ENCODE measurements at places on chromosomes 3 and 15.

DNA sequence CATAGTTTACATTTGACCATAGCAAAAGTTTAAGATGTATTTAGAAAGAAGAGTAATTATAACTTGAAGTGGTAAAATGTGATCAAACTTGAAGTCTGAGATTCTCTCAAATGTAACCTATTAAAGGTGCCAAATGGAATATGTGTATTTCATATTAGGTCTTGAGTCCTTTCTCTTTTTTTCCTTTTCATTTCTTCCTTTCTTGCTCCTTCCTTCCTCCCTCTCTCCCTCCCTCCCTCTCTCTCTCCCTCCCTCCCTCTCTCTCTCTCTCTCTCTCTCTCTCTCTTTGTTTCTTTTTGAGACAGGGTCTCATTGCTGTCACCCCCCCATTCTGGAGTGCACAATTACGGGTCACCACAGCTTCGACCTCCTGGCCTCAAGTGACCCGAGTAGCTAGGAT is 47.7 kb downstream of the MAP2K5 start:
- DNase-seq: no peak

- DNase-seq: no peak
Measured at GRCh38 chr3:59280113-59280512, 230.3 kb upstream of the CFAP20DC start.

DNA sequence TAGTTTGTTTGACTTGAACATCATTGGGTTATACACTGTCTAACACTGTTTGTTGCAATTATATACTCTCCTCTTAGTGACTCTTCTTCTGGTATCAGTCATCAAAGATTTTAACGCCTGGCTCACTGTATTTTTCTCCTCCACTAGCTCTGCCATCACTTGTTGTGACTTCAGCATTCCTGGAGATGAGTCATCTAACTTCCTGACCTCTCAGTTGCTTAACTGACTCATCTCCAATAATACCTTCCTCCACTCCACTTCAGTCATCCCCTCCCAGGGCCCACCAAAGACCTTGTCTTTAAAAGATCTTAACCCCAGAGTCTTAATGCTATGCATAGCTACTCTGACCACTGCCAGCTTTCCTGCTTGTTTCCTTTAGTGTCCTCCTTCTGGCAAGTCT is 28.6 kb upstream of the CLSTN2 start:
- peak; percentile 8 for DNase-seq

DNA sequence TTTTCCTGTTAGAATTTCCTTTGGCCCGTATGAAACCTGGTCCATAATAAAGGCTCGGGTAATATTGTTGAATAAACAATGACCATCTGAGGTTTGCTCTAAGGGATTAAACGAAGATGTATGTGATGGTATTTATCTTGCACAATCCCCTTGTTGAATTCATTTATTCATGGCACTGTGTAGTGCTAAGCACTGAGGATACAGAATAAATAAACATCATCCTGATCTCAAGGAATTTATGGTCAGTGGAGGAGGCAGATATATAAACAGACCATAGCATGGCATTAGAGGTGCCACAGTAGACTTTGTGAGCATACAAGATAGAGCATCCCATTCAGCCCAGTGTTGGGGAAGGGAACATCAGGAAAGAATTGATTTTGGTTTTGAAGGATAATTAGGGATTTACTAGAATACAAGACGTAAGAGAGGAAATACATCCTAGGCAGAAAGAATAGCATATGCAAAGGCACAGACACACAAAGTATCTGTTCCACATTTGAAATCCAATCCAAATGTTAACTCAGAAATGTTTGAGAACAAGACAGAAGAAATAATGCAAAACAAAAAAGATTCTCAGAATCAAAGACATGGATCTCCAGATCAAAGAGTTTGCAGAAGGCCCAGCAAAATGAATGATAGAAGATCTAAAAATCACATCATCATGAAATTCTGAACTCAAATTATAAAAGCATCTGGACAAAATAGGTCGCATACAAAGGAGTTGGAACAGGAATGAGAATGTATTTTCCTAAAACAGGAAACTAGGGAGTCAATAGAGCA is 5.4 kb upstream of the IGF2BP2 start:
- no peak for DNase-seq

GRCh38 chr3:187533797-187534196 is 136.4 kb downstream of the SST start:
- DNase-seq: no peak

- DNase-seq: peak; percentile 69
Measured at GRCh38 chr3:36911990-36912804, 32.7 kb downstream of the TRANK1 start.

GRCh38 chr3:181915551-181915950 is 203.8 kb downstream of the SOX2 start:
- DNase-seq: no peak

DNA sequence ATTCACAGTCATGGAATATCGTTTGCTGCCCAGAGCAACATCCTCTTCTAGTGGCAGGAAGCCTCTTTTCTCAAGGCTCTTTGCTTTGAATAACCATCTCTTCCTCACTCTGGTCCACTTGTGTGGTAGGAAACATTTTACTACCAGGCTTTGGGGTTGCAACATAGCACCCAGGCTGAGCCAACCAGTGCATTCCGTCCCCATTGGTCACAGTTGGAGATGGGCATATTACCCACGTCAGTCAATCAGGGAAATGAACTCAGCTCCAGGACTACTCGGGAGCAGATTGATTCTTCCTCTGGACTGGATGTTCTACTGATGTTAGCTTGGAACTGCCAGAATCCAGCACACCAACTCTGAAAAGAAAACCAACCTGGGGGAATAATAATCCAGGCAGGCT is 4.2 kb upstream of the PEX5L start:
- DNase-seq: no peak

DNA sequence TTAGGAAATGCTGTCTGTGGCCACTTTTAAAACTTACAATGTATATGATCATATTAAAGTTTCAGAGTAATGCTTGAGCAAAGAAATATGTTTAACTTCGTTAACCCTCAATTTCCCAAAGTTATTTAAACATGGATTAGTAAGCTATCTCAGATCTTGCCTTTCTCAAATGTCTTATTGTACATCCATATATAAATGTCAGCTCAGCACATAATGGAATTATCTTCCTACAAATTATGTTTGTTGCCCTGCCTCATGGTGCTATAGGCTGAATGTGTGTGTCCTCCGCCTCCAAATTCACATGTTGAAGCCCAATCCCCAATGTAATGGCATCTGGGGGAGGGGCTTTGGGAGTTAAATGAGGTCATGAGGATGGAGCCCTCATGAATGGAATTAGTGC is 200.3 kb downstream of the MINAR1 start:
- no peak for DNase-seq

DNA sequence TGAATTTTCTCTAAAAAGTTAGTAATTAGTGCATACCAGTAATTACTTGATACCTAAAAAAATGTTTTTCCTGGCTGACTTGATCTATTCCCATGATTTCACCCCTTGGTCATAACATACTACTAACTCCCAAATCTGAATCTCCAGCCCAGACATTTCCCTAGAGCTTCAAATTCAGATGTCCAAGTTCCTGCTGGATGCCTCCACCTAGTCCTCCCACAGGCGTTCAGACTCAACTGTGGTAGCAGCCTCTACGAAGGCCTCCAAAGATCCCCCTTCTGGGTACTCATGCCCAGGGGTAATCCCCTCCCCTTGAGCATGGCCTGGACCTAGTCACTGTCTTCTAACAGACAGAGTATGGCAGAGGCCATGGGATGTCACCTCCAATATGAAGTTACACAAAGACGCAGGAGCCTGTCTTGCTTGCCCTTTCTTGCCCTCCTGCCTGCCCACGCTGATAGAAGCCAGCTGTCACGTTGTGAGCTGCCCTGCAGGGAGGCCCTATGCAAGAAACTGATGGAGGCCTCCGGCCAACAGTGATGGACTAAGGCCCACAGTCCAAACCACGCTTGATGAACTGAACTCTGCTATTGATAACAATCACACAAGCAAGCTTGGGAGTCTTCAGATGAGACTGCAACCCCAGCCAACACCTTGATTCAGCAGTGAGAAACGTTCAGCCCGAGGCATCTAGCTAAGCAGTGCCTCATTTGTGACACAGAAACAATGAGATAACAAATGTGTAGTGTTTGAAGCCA is 8.6 kb upstream of the FBN1 start:
- no peak for DNase-seq

GRCh38 chr3:141083226-141083625 is 32.1 kb downstream of the SPSB4 start:
- no peak for DNase-seq

Data from foreskin fibroblast (primary cell).